Vein endothelial cell (primary cell): ENCODE measurements at places on chromosomes 2 and 18. TPM values are rescaled to one million over a fixed set of nuclear protein-coding genes. Genes with fewer than 3 reads are reported as not detected.

ITSN2 gene
- 66.3 and 70.6 TPM in 2 replicates for total RNA-seq

TGFBRAP1 gene
- 54.4 and 55.5 TPM in 2 replicates for total RNA-seq

PTPN18 gene
- total RNA-seq: 25.1 and 28.1 TPM in 2 replicates

BMP10 gene
- 0.33 TPM in 1 of 2 replicates, not detected in the other for total RNA-seq

UGT1A8 gene
- not detected in 2 replicates for total RNA-seq
